ENCODE measurements at places on chromosomes 13 and 19.

- no peak for DNase-seq
These were observed 16.3 kb downstream of the LATS2 start for GRCh38 chr13:21045100-21045499.

- DNase-seq: no peak
These were observed 145.2 kb downstream of the KCTD12 start for GRCh38 chr13:76741046-76741445.

GRCh38 chr19:2623798-2624197 lies 78.7 kb downstream of the GNG7 start:
- DNase-seq: no peak

DNA sequence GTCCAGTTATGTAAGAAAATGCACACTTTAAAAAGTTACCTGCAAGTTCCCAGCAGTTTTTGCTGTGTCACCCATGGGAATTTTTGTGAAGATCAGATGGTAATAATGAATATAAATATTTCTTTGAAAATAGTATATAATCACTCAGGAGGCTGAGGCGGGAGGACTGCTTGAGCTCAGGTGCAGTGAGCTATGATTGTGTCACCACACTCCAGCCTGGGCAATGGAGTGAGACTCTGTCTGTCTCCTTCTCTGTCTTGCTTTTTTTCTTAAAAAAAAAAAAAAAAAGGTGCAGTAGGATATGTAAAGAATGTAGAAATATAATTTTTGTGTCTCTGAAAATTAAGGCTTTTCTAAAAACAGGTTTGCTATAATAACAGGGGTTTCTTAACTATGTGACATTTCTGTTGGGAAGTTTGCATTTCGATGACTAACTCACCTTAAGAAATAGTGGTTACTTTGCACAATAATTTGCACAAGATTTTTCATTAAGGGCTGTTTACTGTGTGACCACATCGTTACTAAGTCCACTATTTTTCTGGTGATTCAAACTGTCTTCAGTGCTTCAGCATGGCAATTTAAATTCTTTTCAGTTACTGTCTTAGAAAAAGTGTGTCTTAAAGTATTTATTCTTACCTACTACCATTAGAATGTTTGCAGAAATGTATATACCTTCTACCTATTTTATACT lies 37.3 kb downstream of the DNAJC3 start:
- DNase-seq: peak; percentile 26

- peak; percentile 6 for DNase-seq
These were observed 40.3 kb downstream of the DEDD2 start for GRCh38 chr19:42176990-42177685.
